ENCODE measurements at places on chromosomes 1 and 21.

GRCh38 chr1:192151176-192151575 lies 7.1 kb upstream of the RGS18 start:
- DNase-seq: no peak

- no peak for DNase-seq
Measured at GRCh38 chr1:106619080-106619826, 437.2 kb upstream of the PRMT6 start.

- DNase-seq: peak; percentile 30
Measured at GRCh38 chr21:15592271-15592860, 137.4 kb upstream of the USP25 start.

- DNase-seq: no peak
Measured at GRCh38 chr1:40360631-40361030, 12.9 kb upstream of the SMAP2 start.

DNA sequence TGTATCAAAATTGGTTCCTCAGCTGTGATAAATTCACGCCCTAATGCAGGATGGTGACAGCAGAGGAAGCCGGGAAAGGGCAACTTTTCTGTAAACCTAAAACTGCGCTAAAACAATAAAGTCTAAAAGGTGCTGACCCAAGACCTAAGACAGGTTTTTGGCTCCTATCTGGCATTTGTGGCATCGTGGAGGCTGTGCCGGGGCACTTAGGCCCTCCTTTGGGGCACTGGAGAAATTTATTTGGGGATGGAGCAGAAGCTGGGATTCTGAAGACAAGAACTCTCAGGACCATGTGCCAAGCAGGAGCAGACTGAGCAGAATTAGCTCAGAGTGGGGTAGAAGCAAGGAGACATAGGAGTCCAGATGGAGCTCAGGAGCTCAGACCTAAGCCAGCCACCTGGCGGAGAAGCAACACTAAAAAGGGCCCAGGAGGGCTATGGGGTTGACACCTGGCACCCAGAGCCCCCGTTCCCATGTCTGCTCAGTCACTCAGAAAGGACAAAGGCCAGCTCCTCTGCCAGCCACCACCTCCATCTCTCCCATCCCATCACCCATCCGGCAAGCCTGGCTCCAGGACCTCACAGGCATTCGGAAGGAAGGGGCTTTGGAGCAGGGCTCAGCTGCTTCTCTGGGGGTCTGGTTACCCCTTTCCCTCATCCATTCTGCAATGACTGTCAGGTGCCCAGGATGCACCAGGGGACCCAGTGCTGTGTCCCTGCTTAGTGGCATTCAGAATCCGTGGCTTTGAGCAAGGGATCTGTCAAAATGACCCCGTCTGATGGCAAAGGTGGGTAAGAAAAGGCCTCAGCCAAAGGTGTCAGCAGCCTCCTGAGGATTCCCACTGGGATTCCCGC lies 347.7 kb downstream of the NPHP4 start:
- no peak for DNase-seq

DNA sequence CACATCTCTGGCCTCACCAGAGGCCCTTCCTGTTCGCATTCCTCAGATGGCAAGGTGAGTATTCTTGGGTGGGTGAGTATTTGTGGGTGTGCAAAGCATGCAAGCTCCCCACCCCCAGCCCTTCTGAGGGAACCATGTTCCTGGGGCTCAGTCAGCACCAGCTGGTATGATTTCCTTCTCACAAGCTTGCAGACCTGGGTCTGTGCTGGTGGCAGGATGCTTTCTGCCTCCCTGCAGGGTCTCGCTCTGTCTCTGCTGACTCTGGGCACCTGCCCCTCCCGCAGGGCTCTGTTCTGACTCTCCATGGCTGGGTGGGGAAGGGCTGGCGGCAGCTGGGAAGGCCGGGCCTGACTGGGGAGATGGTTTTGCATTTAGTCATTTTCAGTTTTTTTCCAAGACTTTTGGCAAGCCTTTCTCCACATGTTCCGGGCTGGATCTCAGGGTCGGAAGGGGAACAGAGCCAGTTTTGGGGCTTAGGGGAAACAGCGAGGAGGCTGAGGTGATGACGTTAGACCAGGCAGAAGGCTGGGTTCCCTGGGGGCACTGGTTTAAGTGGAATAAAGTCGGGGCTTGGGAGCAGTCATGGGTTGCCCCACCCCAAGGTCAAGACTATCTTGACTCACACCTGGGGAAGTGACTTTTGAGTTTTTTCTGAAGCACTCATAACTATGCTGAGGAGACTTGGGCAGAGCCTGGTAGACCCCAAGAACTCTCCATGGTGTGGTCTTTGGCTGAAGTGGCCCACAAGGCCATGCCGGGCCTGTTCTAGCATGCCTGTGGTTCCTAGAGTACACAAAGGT lies 6.2 kb downstream of the RASSF5 start:
- no peak for DNase-seq

DNA sequence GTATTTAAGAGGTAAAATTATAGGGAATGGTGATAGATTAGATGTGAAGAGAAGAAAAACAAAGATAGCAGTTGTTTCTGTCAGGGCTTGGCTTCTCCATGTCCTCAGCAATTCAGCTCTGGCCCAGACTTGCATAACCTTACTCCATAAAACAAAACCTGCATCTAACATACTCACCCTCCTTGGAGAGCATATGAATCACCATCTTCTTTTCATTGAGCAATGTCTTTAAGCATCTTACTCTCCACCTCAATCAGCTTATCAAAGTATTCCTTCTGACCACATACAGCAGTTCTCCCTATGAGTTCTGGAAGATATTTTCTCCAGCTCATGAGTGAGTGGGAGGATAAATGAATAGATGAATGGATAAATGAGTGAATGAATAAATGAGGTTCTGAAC lies 49.0 kb downstream of the RAB3B start:
- no peak for DNase-seq

- DNase-seq: peak; percentile 77
Measured at GRCh38 chr1:47424336-47424982, 8.4 kb downstream of the FOXE3 start.

- DNase-seq: no peak
Measured at GRCh38 chr21:35170244-35170643, 121.1 kb upstream of the RUNX1 start.

- DNase-seq: no peak
Measured at GRCh38 chr21:34181431-34182039, 108.2 kb downstream of the MRPS6 start.

DNA sequence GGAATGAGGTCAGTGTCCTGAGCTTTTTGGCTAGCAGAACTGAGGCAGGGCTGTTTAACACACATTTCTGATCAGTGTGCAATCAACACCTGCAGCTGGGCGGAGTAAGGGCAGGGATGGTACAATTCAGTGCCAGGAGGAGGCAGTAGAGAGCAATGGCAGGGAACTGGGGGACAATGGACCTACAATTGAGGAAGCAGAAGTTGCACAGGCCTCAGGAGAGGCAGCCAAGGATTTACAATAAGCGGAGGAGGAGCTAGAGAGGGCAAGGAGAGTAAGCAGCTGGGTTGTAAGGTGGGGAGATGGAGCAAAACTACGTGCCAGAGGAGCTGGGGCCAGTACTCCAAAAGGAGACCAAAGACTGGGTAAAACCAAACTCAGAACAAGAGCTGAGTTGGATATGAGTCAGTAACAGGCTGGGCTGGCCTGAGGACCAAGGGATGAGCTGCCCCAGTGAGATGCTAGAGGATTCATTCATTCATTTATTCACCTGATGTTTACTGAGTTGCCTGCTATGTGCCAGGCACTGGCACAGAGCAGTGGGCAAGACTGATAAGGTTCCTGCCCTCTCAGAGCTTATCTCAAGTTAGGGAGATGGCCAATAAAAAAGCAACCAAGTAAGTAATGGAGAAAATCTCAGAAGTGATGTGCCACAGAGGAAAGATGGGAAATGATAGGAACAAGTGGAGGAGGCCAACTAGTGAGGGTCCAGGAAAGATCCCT lies 10.4 kb upstream of the GALE start:
- DNase-seq: peak; percentile 58

- no peak for DNase-seq
Measured at GRCh38 chr1:27569506-27570291, 34.2 kb downstream of the AHDC1 start.

DNA sequence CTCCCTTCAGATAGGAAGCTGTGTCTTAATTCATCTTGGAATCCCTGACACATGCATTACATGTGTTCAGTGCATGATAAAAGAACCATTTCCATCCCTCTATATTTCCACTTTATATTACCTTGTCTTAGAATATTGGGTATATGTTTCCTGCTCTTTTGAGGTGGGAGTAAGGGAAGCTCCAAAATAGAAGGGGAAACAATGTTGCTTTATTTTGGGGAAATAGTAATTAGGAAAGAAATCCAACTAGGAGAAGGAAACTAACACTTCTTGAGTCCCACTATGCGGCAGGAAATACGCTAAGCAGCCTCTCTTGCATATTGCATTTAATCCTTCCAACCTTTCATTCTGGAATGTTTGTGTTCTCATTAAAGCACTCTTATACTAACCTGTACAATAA lies 89.4 kb upstream of the VAV3 start:
- no peak for DNase-seq

DNA sequence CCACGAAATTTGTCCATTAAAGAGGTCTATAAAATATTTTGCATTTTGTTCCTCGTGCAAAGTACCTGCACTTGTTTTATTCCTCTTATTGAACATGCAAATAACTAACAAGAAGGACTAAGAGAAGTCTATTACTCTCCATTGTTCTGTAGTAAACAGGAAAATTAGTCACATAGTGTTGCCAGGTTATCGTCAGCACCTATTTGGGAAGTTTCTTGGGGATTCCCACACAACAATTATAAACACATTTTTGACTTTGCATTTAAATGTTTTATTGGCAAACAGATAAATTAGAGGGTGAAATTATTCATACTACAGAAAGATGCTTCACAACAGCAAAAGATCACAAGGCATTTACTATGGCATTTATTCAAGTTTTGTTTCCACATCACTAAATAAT lies 174.5 kb downstream of the ZC3H11B start:
- DNase-seq: no peak

- DNase-seq: no peak
Measured at GRCh38 chr21:39980241-39980820, 113.1 kb downstream of the PCP4 start.

DNA sequence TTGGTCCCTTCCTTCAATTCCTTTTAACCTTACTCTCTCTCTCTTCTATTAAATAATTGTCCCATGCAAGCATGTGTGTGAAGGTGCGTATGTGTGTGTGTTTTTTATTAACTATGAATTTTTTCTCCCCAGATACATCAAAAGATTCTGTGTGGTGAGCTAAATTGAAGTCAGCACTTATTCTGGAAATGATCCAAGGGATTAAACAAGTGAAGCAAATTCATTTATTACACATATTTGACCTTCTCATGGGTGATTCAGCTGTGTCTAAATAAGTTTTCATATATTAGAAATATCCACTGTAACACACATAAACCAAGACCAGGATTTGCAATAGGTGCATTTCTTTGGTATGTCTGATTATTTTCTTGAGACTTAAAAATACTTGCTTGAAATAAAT lies 24.3 kb downstream of the CHODL start:
- DNase-seq: no peak

DNA sequence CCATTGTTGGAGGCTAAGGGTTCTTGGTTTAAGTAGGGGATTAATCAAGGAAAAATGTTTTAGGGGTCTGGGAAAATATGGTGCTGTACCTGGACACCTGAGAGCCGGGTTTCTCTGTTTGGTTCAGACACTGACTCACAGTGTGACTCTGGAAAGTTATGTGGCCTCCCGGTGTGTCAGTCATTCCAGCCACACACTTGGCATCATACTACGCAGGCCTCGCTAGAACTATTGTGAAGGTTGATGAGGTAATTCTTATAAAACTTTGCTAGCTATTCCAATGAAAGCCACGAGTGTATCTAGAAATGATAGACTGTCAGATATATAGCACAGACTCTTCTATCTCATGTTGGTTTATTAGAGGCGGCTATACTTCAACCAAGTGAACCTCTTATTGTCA lies 4.8 kb upstream of the CAMSAP2 start:
- no peak for DNase-seq

GRCh38 chr1:232166942-232167341 lies 463.0 kb downstream of the SIPA1L2 start:
- no peak for DNase-seq

DNA sequence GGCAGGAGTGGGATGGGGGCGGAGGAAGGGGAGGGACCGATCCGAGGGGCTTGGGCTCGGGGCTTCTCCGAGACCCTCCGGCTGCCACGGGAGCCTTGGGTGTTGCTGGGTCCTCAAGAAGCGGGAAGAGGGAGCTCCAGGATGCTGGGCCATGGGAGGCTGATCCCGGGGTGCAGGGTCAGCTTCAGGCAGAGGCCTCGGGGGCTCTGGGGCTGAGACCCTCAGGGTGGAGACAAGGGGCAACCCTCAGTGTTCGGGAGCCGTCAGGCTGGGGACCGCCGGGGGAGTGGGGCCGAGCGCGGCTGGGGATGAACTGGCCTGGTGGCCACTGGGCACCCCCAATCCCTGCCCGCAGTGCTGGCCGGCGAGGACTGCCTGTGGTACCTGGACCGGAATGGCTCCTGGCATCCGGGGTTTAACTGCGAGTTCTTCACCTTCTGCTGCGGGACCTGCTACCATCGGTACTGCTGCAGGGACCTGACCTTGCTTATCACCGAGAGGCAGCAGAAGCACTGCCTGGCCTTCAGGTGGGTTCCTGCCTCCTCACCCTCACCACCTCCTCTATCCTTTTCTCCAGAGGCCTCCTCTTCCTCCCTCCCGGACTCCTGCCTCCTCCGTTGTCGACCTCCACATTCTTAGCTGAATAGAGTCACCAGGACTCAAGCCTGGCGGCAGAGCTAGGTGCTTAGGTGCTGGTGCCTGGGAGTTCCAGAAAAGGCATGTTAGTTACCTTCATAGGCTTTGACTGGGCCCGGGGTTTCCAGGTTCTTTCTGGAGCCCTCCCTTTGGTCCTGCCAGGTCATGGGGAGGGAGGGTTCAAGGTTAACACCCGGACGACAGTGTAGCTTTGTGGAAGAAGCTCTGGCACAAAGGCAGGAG lies 631 bp downstream of the SHISA4 start:
- no peak for DNase-seq

DNA sequence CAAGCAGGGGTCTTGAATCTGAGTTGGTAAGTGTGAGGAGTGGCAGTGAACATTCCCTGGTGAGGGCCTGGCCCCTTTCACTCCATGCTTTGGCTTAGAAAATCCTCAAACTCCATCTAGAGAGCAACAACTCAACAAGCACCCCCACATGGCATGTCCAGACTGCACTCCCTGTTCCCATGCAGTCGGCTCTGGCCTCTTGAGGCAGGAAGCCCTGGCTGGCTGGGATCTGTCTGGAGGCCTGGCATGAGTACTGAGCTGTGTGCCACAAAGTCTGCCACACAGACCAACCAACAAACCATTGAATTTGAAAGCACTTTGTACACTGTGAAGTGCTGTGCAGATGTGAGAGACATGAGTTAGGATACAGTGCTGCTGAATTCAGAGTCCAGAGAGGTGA lies 25.2 kb downstream of the COA7 start:
- DNase-seq: no peak

GRCh38 chr1:24190983-24191461 lies 3.9 kb upstream of the IFNLR1 start:
- no peak for DNase-seq

DNA sequence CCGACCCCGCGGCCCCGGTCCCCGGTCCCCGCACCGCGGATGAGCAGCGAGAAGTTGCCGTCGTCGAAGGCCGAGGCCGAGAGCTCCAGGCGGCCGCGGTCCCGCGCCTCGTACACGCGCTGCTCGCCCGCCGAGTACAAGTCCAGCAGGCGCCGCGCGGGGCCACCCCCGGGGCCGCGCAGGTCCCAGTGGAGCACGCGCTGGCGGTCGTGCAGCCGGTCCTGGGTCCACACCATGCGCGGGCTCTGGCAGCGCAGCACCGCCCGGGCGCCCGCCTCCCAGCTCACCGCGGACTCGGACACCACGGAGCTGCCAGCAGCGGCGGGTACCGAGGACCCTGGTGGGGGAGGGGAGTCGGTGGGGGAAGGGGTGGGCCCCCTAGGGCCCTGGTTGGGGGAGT lies 2.9 kb downstream of the MXRA8 start:
- DNase-seq: no peak

- DNase-seq: no peak
Measured at GRCh38 chr1:91054780-91055481, 33.1 kb upstream of the ZNF644 start.

Data from HEK293T (cell line).